ENCODE measurements at places on chromosomes 13 and 19.

- no peak for DNase-seq
Observed at GRCh38 chr13:106440866-106441265, 94.6 kb downstream of the EFNB2 start.

- DNase-seq, result no peak
Observed at GRCh38 chr13:80244574-80244973, 96.4 kb downstream of the SPRY2 start.

- no peak for DNase-seq
Observed at GRCh38 chr13:67769987-67770341, 539.8 kb upstream of the PCDH9 start.

GRCh38 chr19:41808663-41809566 lies 12.5 kb downstream of the CEACAM3 start:
- DNase-seq, result peak; percentile 51

- DNase-seq, result peak; percentile 86
Observed at GRCh38 chr19:31349160-31349881, at the start of gene TSHZ3. TSS of gene TSHZ3 (minus strand) at chr19:31349436. CDS start at chr19:31349219, 217 bp downstream.

DNA sequence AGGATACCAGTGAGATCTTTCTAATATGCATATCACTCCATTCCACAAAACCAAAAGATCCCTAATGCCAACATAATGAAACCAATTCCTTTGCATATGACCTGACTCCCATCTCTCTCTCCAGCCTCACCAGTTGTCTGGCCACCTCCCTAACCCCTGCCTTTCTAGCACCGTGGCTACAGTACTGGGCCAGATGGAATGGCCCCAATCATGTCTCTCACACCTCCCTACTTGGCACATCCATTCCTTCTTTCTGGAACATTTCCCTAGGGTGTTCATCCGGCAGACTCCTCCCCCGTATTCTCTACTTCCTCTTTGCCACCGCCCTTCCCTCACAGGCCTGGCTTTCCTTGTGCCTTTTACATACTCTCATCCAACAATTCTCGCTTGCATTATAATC lies 62.0 kb downstream of the GPALPP1 start:
- no peak for DNase-seq

DNA sequence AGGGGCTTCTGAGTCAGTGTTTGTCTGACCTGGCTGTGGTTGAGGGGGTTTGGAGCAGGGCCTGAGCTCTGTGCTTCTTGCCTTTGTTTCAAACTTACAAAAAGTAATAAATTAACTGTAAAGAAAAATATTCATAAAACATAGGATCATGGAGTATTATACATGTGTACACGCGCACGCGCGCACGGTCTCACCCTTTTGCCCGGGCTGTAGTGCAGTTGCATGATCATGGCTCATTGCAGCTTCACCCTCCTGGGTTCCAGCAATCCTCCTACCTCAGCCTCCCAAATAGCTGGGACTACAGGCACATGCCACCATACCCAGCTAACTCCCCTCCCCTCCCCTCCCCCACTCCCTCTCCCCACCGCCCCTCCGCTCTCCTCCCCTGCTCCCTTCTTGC lies 23.5 kb downstream of the TDRD12 start:
- DNase-seq, result no peak

GRCh38 chr19:33688171-33688992 lies 66.6 kb downstream of the CHST8 start:
- no peak for DNase-seq

DNA sequence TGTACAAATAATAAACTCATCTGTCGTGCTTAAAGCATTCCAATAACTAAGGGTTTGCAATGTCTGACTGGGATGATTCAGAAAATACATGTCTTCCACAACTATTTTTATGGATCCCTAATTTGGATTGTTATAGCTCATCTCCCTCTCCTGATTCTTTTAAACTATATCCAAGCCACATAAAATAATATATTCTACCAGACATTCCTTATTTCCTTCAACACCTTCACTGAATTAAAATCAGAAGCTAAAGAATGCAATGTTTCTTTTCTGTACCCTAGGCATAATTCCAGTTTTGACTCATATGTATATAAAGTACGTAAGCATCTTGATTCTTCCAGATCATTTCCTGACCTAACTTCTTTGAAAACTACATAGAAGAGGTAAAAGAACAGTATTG lies 420.4 kb downstream of the EFNB2 start:
- no peak for DNase-seq

DNA sequence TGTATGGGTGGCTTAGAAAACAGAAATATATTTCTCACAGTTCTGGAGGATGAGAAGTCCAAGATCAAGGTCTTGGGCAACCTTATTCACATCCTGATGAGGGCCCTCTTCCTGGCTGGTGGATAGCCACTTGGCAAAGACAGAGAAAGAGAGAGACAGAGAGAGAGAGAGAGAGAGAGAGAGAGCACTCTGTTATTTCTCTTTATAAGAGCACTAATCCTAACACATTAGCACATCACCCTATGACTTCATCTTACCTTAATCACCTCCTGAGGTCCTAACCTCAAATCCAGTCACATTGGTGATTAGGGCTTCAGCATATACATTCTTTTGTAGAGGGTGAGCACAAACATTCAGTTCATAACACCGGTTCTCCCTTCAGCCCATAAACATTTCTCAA lies 430.3 kb downstream of the EFNB2 start:
- DNase-seq, result no peak

GRCh38 chr19:5107432-5108122 lies 138.7 kb downstream of the KDM4B start:
- DNase-seq, result peak; percentile 75

DNA sequence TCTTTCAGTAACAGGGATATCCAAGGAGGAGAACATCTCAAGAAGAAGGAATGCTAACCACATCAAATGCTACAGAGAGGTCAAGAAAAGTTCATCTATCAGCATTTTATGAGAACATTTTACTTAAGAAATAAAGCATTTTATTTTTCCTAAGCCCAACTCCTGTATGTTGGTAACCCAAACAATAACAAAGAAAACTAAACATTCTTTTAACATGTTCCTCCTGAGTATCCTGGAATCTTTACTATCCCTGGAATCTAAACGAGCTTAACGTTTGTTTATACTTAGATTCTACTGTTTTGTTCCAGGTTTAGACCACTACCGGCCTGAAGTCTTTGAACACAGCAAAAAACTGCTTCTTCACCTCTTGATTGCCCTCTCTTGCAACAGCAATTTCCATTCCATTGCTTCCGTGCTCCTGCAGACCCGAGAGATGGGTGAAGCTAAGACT lies 89.7 kb downstream of the ZAR1L start:
- DNase-seq, result no peak

DNA sequence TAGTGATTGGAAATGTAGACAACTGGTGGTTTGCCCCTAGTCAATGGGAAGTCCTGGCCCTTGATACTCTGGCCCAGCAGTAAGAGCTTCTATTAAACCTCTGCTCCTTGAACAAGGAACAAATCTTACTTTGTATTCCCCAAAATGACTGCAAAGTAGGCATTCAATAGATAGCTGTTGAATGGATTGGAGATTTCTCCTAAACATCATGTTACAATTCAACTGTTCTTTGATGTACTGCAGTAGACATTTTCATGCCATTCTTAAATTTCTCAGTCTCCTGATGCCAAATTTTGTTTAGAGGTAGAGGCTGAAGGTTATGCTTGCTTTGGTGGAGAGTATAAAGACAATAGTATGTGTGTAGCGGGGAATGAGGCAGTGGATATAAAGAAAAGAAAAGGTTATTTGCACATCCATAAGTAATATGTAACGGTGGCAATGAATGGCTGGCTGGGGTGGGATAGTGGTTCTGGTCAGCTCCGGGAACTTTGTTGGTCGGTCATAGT lies 12.8 kb downstream of the MIR17HG start:
- DNase-seq, result no peak

- DNase-seq, result peak; percentile 97
Observed at GRCh38 chr19:7197760-7198696, 96.2 kb downstream of the INSR start.

DNA sequence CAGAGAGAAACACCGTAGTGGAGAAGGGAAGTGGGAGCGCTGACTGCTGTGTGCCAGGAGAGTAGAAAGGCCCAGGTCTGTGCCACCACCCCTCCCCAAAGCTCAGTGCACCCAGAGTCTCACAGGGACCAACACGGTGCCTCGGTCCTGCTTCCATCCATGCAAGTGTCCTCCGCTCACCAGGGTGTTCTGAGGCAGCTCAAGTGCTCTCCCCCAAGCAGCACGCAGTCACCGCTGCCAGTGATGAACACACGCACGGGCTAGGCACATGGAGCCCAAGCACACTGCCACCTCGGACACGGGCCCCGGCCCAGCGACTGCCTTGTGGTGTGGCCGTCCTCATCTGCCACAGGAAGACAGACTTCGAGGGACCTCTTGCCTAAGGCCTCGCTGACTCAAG lies 10.5 kb downstream of the POP4 start:
- DNase-seq, result no peak

GRCh38 chr13:98466634-98467236 lies 110.2 kb downstream of the STK24 start:
- peak; percentile 60 for DNase-seq

GRCh38 chr13:97798836-97799235 lies 154.6 kb upstream of the IPO5 start:
- no peak for DNase-seq

GRCh38 chr19:29016926-29017760 lies 195.8 kb downstream of the UQCRFS1 start:
- no peak for DNase-seq

DNA sequence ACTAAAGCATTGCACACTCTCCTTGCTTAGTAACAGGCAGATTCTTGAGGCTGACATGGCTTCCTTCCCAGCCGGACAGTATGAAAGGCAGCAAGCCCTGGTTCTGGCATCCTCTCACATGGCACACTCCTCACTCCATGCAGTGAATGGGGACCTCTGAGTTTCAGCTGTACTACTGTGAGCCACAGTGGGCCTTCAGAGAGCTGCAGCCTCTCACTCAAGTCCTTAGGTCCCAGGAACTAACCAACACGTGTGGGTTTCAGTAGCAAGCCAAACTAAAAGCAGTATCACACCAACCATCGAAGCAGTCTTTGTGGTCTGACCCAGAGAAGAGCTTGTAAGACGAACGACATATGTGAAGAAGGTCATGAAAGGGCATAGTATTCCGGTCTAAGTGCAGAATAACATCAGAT lies 128.2 kb downstream of the TBC1D4 start:
- no peak for DNase-seq

DNA sequence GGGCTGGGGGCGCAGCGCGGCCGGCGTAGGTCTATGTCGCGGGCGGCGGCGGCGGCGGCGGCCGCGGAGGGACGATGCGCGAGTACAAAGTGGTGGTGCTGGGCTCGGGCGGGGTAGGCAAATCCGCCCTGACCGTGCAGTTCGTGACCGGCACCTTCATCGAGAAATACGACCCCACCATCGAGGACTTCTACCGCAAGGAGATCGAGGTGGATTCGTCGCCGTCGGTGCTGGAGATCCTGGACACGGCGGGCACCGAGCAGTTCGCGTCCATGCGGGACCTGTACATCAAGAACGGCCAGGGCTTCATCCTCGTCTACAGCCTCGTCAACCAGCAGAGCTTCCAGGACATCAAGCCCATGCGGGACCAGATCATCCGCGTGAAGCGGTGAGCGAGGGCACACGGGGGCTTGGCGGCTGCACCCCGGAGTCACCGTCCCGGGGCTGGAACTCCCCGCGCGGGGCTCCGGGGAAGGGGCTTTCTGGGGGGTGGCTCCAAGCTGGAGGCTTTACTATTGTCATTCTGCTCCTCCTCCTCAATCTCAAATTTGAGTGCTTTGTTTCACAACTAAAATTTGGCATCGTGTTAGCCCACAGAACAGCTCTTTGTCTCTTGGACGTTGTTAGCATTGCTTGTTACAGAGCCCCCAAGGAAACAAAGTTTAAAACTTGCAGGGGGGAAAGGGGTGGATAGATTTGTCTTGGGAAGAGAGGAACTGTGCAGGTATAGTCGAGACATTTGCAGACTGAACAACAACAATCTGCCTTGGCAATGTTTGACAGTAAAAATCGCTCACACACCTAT lies 630 bp downstream of the RAP2A start:
- DNase-seq, result peak; percentile 52

GRCh38 chr19:12668932-12669269 lies 2.3 kb downstream of the WDR83 start:
- peak; percentile 65 for DNase-seq

- no peak for DNase-seq
Observed at GRCh38 chr19:43763473-43763939, 8.7 kb upstream of the SMG9 start.

- DNase-seq, result no peak
Observed at GRCh38 chr13:40546047-40546446, 120.4 kb downstream of the FOXO1 start.

- no peak for DNase-seq
Observed at GRCh38 chr13:104286566-104287290, 1220.5 kb upstream of the SLC10A2 start.

- DNase-seq, result no peak
Observed at GRCh38 chr13:39976481-39976880, 321.0 kb downstream of the COG6 start.

GRCh38 chr13:73335944-73336343 lies 277.1 kb downstream of the KLF5 start:
- no peak for DNase-seq

DNA sequence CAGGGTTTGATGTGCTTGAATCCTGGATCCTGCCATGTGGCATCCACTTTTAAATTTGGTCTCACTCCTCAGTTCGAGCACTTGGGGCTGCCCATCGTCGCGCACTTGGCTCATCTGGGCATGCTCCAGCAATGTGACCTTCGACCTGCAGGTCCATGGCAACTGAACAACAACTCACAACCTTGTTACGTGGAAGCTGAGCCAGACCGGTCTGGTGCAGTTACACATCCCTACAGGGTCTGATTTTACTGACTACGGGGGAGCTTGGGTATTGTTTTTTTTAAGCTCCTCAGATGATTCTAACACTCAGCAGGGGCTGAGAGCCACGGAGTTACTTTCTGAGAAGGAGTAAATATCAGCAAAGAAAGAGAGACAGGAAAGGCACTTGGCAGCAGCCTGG lies 769.6 kb downstream of the UQCRFS1 start:
- no peak for DNase-seq

DNA sequence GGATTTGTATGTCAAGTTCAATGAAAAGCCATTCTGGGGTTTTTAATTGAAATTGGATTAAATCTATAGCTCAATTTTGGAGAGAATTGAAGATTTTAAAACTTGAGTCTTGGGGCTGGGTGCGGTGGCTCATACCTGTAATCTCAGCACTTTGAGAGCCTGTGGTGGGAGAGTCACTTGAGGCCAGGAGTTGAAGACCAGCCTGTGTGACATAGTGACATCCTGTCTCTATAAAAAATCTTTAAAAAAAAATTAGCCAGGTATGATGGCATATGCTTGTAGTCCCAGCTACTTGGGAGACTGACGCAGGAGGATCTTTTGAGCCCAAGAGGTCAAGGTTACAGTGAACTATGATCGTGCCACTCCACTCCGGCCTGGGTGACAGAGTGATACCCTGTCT lies 41.2 kb downstream of the VAV1 start:
- DNase-seq, result no peak

Data from left ventricle myocardium superior (tissue), 1 donor.